CD4-positive, alpha-beta T cell (primary cell): ENCODE measurements at places on chromosomes 11 and 22. TPM values are rescaled to one million over a fixed set of nuclear protein-coding genes. Genes with fewer than 3 reads are reported as not detected.
A peak's percentile ranks its signal among the peaks of the same experiment; 100 is the strongest.

The SMC1B gene
- not detected for total RNA-seq

The CLTCL1 gene
- 1.5 TPM for total RNA-seq

The MS4A6A gene
- 3.3 TPM for total RNA-seq

The PYGM gene
- 6.0 TPM for total RNA-seq

The KRTAP5-2 gene
- not detected for total RNA-seq

The SCGB1C1 gene
- total RNA-seq = not detected

The SAA4 gene
- not detected for total RNA-seq

The OR52I2 gene
- not detected for total RNA-seq

The MOGAT2 gene
- not detected for total RNA-seq

The KRTAP5-11 gene
- not detected for total RNA-seq

The TRIM6 gene
- total RNA-seq = not detected

DNA sequence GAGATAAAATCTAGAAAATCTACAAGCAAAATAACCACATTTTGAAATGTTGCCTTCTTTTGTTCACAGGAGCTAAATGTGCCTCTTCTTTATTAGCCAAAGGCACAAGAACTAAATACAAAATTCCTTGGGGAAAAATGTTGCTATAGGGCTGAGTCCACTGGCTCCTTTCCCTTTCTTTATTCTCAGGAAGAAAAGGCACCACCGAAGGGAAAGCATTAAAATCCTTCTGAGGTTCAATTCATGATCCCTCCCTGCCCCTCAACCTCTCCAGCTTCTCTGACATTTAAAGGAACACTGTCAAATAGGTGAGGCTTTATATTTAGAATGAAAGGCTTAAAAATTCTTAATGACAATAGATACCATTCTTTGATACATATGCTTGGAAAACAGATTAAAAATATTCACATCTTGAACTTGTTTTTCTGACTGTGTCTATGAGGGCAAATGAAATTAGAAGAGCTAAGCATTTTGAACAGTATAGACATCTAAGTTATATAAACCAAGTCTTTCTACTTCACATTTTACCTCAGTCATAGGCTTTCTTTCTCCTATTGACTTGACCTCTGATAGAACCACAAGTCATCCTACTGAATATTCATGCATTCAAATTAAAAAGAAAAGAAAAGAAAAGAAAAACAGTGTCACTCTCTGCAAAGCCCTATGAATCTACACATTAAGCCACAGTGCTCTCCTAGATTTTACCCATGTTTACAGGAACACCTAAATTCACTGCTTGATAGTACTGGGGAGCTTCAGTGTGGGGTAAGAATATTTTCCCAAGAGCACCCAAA, 148.2 kb downstream of the MAML2 start:
- no peaks in the 10 kb centered on the region for H3K27me3 ChIP-seq
- no peak overlapping the region for H3K27ac ChIP-seq
- H3K4me3 ChIP-seq = no peak overlapping the region
- DNase-seq = no peak
- peaks cover 32% of the 10 kb centered on the region for H3K4me1 ChIP-seq

- H3K36me3 ChIP-seq = no peaks in the 10 kb centered on the region
- no peak overlapping the region for H3K27ac ChIP-seq
- no peaks in the 10 kb centered on the region for H3K27me3 ChIP-seq
- no peaks in the 10 kb centered on the region for H3K4me1 ChIP-seq
- DNase-seq = no peak
These were observed 200.8 kb upstream of the ZC3H12C start for GRCh38 chr11:109892321-109892794.

- DNase-seq = no peak
- H3K36me3 ChIP-seq = peaks cover 22% of the 10 kb centered on the region
- H3K4me3 ChIP-seq = no peak overlapping the region
- H3K4me1 ChIP-seq = peaks cover 20% of the 10 kb centered on the region
These were observed 21.8 kb upstream of the CABP7 start for GRCh38 chr22:29697853-29698598.

DNA sequence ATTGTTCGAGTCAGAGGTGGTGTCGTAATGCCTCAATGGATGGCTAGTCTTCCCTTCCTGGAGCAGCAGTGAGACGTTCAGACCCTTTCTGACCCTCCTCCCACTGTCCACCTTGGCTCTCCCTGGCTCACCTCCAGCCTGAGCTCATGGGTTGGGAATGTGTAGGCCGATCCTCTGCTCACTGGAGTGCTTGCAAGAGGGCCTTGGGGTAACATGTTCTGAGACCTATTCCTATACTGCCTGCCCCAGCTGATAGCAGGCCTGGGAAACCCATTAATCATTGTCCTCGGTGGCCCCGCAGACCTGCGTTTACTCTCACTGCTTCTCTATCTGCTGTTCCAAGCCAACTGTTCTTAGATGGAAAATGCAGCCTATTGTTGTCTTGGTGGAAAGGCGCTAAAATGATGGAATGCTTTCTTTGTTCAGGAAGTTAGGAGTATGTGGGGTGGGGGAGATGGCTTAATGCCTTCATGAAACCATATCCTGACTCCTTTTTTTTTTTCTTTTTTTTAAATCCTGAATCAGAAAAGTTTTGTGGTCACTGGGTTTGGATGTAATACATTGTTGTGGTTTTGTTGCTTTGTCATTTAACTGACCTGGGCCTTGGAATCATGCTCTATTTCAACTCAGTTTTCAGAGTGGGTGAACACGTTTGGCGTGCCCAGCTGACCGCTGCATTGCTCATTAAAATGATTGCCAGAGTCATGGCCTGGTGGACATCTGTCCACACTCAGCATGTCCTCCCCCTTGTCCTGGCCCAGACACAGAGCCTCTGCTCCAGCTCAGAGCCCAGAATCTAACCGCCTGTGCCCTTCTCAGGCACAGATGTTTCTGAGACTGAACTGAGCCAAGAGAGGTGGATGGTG, 72.5 kb downstream of the MICAL2 start:
- H3K4me3 ChIP-seq = no peak overlapping the region
- no peaks in the 10 kb centered on the region for H3K36me3 ChIP-seq
- H3K27me3 ChIP-seq = no peaks in the 10 kb centered on the region
- H3K27ac ChIP-seq = no peak overlapping the region

GRCh38 chr11:111935317-111936039, 1.7 kb upstream of the DIXDC1 start:
- H3K27ac ChIP-seq = no peak overlapping the region
- H3K27me3 ChIP-seq = no peaks in the 10 kb centered on the region
- DNase-seq = no peak

GRCh38 chr11:4713241-4713640, 8.7 kb downstream of the MMP26 start:
- H3K4me3 ChIP-seq = no peak overlapping the region
- no peaks in the 10 kb centered on the region for H3K36me3 ChIP-seq
- H3K27me3 ChIP-seq = no peaks in the 10 kb centered on the region
- no peaks in the 10 kb centered on the region for H3K4me1 ChIP-seq
- no peak overlapping the region for H3K27ac ChIP-seq

GRCh38 chr11:17781221-17781620, 46.6 kb downstream of the KCNC1 start:
- DNase-seq = no peak
- no peaks in the 10 kb centered on the region for H3K27me3 ChIP-seq
- no peaks in the 10 kb centered on the region for H3K36me3 ChIP-seq
- no peak overlapping the region for H3K4me3 ChIP-seq
- H3K27ac ChIP-seq = no peak overlapping the region
- H3K4me1 ChIP-seq = no peaks in the 10 kb centered on the region

DNA sequence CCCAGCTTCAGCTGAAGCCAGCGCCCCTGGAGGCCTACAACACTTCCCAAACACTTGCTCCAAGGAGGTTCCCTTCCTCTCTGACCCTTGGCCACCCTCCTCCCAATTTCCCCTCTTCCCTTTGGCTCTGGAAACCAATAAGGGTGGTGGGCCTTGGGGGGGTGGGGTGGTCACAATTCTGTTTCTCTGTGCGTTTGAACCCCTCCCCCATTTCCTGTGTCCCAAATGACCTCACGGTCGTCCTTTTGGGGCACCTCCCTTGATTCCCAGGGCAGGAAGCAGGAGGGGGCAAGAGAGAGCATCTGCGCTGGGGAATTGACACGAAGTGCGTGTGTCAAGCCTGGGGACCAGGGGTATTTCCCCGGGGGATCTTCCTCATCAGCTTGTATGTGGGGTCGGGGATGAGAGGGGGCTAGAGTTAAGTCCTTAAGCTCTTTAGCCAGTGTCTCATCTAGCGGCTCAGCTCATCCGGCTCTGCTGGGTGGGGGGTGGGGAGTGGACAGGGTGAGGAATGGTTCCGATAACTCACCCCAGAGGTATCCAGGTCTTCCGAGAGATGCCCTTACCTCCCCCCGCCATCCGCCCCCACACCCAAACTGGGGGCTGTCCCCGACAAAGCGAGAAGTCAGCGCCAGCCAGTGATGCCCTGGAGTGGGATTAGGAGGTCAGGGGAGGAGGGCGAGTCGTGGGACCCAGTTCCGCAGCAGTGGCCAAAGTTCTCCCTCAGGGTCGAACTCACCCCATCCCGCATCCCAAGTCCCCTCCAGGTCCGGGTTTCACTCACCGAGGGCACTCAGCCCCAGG, 587 bp downstream of the ESAM start:
- no peak for DNase-seq
- H3K36me3 ChIP-seq = no peaks in the 10 kb centered on the region
- H3K27ac ChIP-seq = no peak overlapping the region
- peaks cover 54% of the 10 kb centered on the region for H3K4me1 ChIP-seq
- H3K4me3 ChIP-seq = peak overlapping the region; percentile 52

- no peaks in the 10 kb centered on the region for H3K36me3 ChIP-seq
- no peak overlapping the region for H3K27ac ChIP-seq
- H3K4me1 ChIP-seq = no peaks in the 10 kb centered on the region
- DNase-seq = no peak
These were observed 261.3 kb upstream of the LRRC4C start for GRCh38 chr11:41720761-41721160.

GRCh38 chr11:69977951-69978350, 100.2 kb upstream of the ANO1 start:
- no peak overlapping the region for H3K4me3 ChIP-seq
- DNase-seq = no peak
- peaks cover 3% of the 10 kb centered on the region for H3K27me3 ChIP-seq

GRCh38 chr11:116730601-116731000, 42.2 kb downstream of the BUD13 start:
- H3K27ac ChIP-seq = no peak overlapping the region
- DNase-seq = no peak
- no peaks in the 10 kb centered on the region for H3K36me3 ChIP-seq
- H3K27me3 ChIP-seq = peaks cover 5% of the 10 kb centered on the region
- no peak overlapping the region for H3K4me3 ChIP-seq

GRCh38 chr11:92916299-92916698, 53.2 kb upstream of the MTNR1B start:
- H3K27me3 ChIP-seq = no peaks in the 10 kb centered on the region
- H3K27ac ChIP-seq = no peak overlapping the region
- no peaks in the 10 kb centered on the region for H3K36me3 ChIP-seq
- no peak for DNase-seq
- H3K4me3 ChIP-seq = no peak overlapping the region
- H3K4me1 ChIP-seq = no peaks in the 10 kb centered on the region

- no peaks in the 10 kb centered on the region for H3K36me3 ChIP-seq
- no peak overlapping the region for H3K27ac ChIP-seq
- H3K4me1 ChIP-seq = peaks cover 3% of the 10 kb centered on the region
- H3K4me3 ChIP-seq = no peak overlapping the region
- H3K27me3 ChIP-seq = peaks cover 4% of the 10 kb centered on the region
These were observed 22.6 kb downstream of the C11orf71 start for GRCh38 chr11:114377612-114378267.

- no peak overlapping the region for H3K27ac ChIP-seq
- no peaks in the 10 kb centered on the region for H3K27me3 ChIP-seq
- DNase-seq = no peak
- H3K36me3 ChIP-seq = no peaks in the 10 kb centered on the region
These were observed 86.3 kb downstream of the FCHSD2 start for GRCh38 chr11:73055655-73056354.

DNA sequence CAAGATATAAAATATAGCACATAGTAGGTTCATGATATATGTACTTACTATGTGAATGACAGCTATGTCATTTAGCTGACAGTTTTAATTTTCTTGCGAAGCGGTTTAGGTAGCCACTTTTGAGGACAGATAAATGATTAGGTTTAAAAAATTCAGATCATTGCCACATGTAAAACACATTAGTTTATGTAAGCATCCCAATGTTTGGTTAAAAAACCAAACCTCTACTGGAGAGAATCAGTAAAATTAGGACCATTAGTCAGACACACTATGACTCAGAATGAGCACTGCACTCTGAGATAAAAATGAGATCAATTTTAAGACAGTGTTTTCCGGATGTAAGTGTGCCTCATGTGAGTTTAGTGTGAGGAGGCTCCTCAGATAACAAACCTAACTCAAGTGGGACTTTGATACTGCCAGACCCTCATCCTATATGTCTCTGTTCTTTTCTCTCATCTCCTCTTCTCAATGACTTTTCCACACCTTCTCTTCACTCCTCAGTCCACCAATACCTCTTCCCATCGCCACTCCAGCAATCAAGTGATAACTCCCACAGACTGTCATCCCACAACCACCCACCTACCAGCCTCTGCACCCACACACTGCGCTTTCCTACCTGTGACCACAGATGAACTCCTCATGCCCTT, 6.8 kb upstream of the OR2AT4 start:
- DNase-seq = no peak
- no peaks in the 10 kb centered on the region for H3K4me1 ChIP-seq
- H3K27me3 ChIP-seq = peaks cover 6% of the 10 kb centered on the region
- no peak overlapping the region for H3K27ac ChIP-seq
- no peak overlapping the region for H3K4me3 ChIP-seq
- no peaks in the 10 kb centered on the region for H3K36me3 ChIP-seq

DNA sequence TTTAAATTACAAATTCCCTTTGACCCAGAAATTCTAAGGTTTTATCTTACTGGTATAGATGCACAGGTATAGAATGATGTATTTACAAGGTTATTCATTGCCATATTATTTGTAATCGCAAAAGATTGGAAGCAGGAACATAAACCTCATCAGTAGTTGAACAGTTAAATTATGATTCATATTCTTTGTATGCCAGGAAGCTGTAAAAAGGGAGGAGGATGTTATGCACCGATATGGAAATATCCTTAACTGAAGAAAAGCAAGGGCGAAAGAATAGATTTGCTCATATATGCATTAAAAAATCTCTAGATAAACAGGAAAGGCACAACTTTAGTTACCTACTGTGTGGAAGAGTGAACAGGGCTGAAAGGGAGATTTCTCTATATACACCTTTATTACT, 36.7 kb downstream of the PPFIA1 start:
- H3K4me1 ChIP-seq = no peaks in the 10 kb centered on the region
- no peak overlapping the region for H3K4me3 ChIP-seq
- no peaks in the 10 kb centered on the region for H3K27me3 ChIP-seq
- no peak overlapping the region for H3K27ac ChIP-seq
- DNase-seq = no peak

DNA sequence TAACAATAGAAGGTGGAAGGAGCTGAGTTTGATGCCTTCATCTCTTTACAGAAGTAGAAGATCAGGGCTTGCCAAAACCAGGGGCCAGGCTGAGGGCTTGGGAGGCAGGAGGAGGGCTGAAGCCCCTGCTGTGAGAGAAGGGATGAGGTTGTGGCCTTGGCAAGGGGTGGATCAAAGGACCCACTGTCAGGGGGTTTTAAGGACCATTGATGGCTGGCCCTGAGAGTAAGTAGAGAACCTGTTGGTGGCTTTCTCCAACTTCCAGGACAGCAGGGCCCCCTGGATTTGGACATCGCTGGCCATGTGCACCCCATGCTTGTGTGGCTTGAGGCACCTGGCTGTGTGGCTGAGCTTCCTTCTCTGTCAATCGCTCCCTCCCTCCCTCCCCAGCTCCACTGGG, 927.7 kb downstream of the TBC1D22A start:
- DNase-seq = no peak
- no peak overlapping the region for H3K4me3 ChIP-seq
- peaks cover 2% of the 10 kb centered on the region for H3K27me3 ChIP-seq
- H3K27ac ChIP-seq = no peak overlapping the region
- no peaks in the 10 kb centered on the region for H3K4me1 ChIP-seq

GRCh38 chr11:68678031-68678441, 6.3 kb upstream of the GAL start:
- H3K27ac ChIP-seq = no peak overlapping the region
- H3K27me3 ChIP-seq = peaks cover 4% of the 10 kb centered on the region
- no peak overlapping the region for H3K4me3 ChIP-seq
- H3K4me1 ChIP-seq = no peaks in the 10 kb centered on the region
- no peaks in the 10 kb centered on the region for H3K36me3 ChIP-seq
- no peak for DNase-seq
